ENCODE measurements at places on chromosomes 6 and 20.
A peak's percentile ranks its signal among the peaks of the same experiment; 100 is the strongest.

DNA sequence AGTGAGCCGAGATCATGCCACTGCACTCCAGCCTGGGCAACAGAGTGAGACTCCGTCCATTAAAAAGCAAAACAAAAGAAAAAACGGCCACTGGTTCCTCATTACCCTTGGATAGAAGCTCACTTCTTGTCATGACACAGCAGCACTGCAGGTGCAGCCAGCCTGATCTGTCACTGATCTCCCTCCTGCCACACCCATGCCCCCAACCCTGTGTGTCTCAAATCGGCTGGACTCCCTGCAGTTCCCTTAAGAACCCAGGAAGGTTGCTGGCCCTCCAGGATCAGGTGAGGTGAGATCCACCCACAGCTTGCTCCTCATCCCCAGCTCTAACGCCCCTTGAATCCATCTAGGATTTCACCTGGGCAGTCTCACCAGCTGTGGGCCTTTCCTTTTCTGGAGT is 26.3 kb upstream of the NNAT start:
- DNase-seq = no peak

DNA sequence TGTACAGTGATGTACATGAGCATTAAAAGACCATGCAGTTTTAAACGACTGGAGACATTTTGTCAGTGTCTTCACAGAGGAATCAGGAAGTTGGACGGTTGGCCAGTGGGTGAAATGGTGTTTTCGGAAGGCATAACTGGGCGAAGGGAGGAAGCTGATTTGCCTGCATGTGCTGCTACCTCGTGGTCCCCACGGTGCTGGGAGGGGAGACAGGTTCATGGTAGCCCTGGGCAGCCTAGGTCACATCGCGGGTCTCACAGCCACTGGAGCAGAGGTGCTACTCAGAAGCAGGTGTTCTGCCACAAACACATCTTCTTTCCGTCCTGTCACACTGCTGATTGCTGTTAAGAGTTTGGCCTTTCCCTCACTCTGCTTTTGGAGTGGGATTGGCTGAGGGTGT is 35.2 kb downstream of the HIVEP1 start:
- no peak for DNase-seq

- DNase-seq = no peak
These were observed 129.0 kb downstream of the MAP3K7 start for GRCh38 chr6:90457867-90458259.

- DNase-seq = no peak
These were observed 2.4 kb downstream of the FLRT3 start for GRCh38 chr20:14335052-14335451.

DNA sequence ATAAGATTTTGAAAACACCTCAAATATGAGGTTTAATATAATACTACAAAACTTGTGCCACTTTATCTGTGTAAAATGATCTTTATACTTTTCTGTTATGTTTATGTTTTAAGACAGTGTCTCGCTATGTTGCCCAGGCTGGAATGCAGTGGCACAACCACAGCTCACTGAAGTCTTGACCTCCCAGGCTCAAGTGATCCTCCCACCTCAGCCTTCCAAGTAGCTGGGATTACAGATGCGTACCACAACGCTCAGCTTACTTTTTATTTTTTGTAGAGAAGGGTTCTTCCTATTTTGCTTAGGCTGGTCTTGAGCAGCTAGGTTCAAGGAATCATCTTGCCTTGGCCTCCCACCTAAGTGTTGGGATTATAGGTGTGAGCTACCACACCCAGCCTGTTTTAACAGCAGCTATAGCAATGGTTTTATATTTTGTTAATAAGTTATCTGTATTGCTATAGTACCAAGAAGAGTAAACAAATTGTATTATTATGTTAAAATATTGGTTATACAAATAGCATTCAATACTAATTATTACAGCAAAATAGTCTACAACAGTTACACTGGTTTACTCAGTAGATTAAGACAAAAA is 8.2 kb downstream of the TAB2 start:
- DNase-seq = no peak

DNA sequence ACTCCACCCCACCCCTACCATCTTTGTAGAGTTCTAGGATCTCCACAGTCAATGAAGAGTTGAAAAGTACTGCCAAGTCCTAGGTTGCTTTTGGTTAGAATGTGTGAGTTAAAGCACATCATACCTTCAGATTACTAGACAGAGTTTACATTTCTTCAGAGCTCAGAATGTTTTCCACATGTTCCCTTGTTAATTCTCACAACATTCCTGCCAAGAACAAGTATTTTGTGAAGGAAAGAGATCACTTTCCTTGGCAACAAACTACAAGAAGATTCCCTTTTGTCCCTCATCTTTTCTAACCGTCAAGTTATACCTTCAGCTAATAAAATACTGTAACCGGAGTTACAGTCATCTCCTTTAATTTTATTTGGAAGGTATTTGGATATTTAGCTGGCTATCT is 266.8 kb downstream of the ZFAND3 start:
- no peak for DNase-seq

- no peak for DNase-seq
These were observed 215.0 kb upstream of the SHLD1 start for GRCh38 chr20:5535125-5535756.

DNA sequence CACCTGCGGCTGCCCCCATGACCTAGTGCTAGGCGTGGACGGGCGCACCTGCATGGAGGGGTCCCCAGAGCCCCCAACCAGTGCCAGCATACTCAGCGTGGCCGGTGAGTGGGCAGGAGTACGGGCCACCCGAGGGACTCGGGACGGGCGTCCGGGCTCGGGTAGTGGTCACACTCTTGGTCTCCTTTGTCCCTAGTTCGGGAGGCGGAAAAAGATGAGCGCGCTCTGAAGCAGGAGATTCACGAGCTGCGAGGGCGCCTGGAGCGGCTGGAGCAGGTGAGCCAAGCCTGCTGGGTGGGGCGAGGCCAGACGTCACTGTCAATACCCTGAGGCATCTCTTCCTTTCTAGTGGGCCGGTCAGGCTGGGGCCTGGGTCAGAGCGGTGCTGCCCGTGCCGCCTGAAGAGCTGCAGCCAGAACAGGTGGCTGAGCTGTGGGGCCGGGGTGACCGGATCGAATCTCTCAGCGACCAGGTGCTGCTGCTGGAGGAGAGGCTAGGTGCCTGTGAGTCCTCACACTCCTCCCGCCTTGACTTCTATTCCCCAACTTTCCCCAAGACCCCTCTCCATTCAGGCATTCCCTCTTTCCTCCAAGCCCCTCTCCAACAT is 2.9 kb downstream of the EGFL8 start:
- no peak for DNase-seq

DNA sequence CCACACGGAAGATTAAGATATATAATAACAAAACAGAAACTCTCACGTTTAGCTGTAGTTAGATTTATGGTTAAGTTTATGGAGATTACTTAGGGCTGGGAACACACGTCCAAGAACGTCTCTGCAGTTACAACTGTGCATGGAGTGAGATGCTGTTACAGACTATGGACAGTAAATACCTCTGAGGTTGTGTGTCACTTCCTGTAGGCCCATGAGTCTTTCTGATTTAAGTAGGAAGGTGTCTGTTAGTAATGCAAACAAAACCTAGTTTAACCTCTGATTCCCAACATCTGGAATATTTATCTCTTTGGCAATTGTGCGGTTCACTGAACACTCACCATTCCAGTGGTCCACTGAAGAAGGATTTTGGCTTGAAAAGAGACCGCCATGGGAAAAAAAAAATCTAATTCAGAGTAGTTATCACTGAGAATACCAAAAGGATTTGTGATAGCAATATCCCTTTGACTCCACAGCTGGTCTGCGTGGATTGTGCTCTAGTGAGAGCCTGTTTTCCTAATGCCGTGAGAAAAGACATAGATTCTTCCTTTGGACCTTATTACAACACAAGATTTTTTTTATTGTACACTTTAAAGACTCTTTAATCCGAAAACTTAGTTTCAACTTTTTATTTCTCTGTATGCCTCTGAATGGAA is 478.2 kb upstream of the CITED2 start:
- DNase-seq = peak; percentile 68

DNA sequence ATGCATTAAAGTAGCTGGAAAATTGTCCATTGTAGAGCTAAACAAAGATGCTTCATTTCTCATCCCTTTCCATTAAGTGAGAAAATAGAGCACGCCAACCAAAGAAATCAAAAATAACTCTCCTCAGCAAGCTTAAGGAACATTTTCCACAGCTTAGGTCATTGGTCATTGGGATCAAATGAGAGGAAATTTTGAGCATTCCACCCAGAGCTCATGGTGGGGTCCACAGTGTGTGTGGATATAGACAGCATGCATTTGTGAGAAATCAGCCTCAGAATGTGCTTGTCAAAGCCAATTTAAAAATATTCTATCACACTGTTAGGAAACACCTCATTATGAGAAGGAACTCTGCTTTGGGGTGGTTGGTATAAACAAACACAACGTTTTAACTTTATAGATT is 97.2 kb downstream of the HDGFL1 start:
- DNase-seq = no peak

GRCh38 chr6:109397020-109397419 is 14.8 kb upstream of the CD164 start:
- no peak for DNase-seq

DNA sequence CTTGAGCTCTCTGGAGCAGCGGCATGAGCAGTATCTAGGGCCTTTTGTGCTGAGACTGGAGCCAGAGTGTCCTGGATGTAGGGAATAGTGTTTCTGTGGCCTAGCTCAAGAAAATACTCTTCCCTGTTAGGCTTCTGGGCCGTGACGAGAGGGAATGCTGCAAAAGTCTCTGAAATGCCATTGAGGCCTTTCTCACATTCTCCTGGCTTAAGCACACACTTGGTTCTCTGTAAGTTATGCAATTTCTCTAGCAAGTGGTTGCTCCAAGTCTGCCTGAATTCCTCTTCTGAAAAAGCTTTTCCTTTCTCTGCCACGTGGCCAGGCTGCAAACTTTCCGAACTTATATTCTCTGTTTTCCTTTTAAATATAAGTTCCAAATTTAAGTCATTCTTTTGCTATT is 744.4 kb downstream of the GRIK2 start:
- no peak for DNase-seq

GRCh38 chr6:119728935-119729334 is 379.4 kb upstream of the MAN1A1 start:
- DNase-seq = no peak

GRCh38 chr20:57097245-57097915 is 169.1 kb downstream of the BMP7 start:
- DNase-seq = no peak

- DNase-seq = no peak
These were observed 43.5 kb upstream of the RIN2 start for GRCh38 chr20:19714579-19714840.

DNA sequence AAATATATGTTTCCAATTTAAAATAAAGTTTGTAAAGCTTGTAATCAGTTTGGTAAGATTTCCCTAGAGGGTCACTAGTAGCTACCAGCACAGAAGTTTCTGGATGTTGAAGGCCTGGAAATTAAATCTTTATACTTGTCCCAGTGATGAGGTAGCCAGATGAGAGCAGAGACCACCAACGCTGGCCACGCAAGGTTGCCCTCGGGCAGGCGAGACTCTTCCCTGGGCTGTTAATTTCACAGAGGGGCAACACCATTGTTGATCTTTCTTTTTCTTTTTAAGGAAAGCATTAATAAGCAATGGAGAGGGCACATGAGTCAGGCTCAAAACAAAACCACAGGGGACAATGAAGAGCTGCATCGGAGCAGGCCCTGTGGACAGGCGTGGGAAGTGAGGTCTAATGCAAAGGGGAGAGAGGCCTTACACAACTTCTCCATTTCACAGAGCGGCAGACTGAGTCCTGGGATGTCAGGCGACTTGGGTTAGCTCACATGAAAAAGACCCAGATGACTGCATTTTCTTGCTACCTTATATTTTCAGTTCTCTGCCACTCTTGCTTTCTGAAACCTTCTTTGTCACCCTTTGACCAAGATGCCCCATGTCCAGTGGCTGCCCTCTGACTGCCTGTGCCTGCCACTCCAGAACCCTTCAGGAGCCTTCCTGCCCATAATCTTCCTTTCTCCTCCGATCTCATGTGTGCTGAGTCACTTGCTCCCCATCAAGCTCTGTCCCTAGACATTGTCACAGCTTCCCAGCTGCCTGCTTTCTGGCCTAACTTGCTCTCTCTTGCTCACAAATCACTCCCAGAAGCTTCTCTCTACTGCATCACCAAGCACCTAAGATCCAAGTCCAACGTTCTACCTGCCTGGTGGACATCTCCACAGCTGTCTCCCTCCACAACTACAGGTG is 107.7 kb upstream of the CDYL start:
- DNase-seq = peak; percentile 57

- DNase-seq = no peak
These were observed 33.2 kb downstream of the BFSP1 start for GRCh38 chr20:17497821-17498580.

- peak; percentile 30 for DNase-seq
These were observed 414 bp downstream of the SIM1 start for GRCh38 chr6:100464162-100464851.

DNA sequence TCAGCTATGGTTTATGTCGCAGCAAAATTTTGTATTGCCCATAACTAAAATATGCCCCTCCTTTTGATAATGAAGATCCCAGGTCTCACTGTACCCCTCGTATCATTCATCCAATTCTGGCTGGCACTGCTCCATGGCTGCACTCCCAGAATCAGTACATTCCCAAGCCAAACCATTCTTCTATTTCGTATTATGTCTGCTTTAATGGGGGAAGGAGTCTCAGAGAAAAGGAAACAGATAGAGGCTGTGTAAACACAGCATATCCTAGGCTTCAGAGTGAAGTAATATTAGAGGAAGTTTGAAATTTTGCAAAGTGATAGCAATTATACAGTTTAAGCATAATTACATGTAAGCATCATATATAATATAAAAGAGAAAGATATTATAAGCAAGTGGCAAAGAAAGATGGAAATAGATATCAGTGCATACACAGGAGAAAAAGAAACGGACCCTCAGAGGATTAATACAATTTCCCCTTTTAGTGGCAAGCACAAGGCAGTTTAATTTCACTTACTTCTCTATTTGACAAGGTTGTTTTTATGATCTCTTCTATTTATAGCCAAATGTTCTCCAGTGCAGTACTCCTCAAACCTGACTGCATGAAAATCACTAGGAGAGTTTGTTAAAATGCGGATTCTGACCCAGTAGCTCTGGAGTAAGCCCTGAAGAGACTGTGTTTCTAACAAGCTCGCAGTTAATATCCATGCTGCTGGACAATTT is 56.5 kb upstream of the TENT5A start:
- no peak for DNase-seq

GRCh38 chr20:53741726-53742028 is 148.0 kb upstream of the ZNF217 start:
- no peak for DNase-seq

DNA sequence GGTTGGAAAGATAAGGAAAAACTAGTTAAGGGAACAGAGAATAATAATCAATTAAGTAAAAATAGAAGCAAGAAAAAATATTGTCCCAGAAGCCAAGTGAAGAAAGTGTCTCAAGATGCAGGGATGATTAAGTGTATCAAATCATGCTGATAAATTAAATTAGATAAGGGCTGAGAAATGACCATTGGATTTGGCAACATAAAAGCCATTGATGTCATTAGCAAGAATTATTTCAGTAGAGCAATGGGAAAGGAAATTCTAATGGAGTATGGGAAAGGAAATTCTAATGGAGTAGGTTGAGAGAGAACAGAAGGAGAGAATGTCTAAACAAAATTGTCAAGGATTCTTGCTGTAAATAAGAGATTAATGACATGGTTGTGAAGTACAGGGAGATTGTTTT is 146.8 kb downstream of the TFAP2B start:
- no peak for DNase-seq

Measured in Daoy (cell line).